ENCODE measurements at places on chromosomes 2 and 18.

- no peak for DNase-seq
These were observed 244.7 kb upstream of the MMADHC start for GRCh38 chr2:149832324-149832723.

GRCh38 chr2:229852565-229852964, 69.2 kb downstream of the TRIP12 start:
- peak; percentile 47 for DNase-seq

DNA sequence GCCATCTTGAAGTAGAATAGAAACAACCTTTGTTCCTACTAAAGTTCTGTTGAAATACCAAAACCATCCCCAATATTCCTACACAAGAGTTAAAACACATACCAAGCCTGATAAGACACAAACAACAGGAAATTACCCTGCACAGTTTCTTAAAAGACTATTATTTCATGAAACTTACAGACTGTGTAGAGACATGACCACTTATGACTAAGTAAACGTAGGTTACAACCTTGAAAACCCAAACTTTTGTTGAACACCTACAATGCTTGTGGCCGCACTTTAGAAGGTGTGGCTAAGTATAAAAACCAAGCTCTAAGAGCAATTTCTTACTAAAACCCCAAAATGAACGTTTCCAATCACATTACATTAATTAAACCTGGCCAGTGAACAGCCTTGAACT, 2.0 kb downstream of the SMAD2 start:
- no peak for DNase-seq

GRCh38 chr2:127490283-127490682, 36.0 kb downstream of the IWS1 start:
- no peak for DNase-seq

- no peak for DNase-seq
These were observed 125.3 kb upstream of the ZEB2 start for GRCh38 chr2:144645083-144645778.

DNA sequence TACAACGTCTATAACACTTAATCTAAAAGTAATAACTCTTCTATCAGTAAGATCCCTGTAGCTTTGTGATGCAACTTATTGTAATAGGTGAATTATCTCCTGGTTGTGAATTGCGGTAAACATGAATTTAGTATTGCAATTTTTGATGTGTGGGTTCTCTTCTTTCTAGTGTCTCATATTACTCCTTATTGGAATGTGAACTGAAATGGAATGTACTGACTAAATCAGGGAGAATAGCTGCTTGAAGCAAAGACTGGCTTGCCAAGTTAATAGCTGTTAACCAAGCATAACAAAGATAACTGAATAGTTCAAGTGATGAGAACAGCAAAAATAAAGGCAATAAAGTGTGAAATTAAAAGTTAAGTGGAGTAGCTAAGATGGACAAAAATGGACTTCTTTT, 60.5 kb upstream of the TFPI start:
- DNase-seq, result no peak

DNA sequence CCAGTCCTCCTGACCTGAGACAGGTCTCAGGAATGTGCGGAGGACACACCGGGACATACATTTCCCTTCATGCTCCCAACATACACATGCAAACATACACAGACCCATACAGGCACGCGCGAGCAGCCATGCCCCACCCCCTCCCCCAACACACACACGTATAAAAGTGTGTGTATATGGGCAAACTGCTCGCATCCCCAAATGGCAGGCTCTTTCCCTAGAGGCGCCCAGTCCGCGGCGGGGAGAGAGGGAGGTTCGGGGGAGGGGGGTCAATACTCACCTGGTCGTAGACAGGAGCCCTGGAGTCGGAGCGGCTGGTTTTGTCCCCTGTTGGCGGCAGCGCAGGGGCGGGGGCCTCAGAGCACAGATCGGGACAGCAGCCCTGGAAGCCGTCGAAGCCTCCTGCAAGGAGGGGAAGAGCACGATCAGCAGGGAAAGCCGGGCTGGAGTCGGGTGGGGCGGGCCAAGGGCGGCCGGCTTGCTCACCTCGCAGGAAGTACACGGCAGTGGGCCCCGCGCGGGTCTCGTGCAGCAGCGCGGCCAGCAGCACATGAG, 682 bp downstream of the DUSP2 start:
- DNase-seq, result peak; percentile 68

DNA sequence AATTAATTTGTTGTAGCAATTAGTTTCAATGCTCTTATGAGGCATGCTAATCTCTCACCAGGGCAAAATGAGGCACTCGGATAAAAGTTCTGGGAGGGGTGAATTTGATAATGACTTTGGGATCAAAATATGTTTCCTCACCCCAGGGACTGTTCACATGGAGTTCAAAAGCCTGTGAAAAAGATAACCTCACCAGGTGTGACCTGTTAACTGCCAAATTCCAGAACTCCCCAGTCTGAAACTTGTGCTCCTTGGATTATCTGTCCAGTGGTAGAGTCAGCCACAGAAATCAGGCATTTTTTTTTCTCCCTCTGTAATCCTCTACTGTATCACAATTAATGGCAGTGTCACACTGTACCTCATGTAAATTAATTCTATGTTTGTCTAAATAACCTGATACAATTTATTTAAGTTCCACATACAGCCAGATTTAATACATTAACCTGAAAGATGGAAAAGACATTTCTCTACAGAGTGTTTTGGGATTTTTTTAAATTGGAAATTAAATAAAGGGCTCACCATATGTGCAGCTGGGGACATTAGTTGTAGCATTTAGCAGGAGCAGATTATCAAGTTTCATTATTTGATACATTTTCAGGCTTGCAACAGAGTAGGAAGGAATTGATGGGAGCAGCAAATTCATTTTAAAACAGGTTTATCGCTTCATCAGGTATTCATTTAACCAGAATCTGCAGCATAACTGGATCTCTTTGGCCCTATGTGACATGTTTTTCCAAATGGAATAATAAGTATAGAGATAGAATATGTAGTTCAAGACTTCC, 191.2 kb downstream of the VWC2L start:
- no peak for DNase-seq

GRCh38 chr2:31260870-31261269, 26.9 kb downstream of the EHD3 start:
- DNase-seq, result no peak

- peak; percentile 32 for DNase-seq
These were observed 276.9 kb upstream of the ERBB4 start for GRCh38 chr2:212815453-212815852.

GRCh38 chr18:26719896-26720295, 145.6 kb downstream of the AQP4 start:
- DNase-seq, result no peak

- DNase-seq, result no peak
These were observed 7.5 kb downstream of the TGFBRAP1 start for GRCh38 chr2:105321875-105322646.

DNA sequence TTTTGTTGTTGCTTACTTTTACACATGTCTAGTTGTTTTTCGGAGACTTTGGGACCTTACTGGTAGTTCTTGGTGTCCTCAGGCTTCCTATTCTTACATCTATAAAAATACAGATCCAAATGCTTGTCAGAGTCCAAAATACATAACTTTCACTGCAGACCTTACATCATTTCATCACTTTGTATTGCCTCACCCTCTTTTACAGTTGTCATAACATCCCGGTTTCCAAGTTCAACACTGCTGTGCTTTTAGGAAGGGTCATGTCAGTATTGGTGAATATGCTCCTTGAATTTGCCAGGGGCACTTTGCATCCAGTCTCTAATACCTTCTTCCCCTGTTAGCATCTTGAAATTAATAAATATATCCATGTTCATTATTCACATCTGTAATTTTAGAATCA, 518.2 kb upstream of the RAB12 start:
- DNase-seq, result no peak

GRCh38 chr2:12948231-12948960, 231.7 kb downstream of the TRIB2 start:
- DNase-seq, result no peak

GRCh38 chr2:10136101-10136934, 13.8 kb downstream of the RRM2 start:
- DNase-seq, result peak; percentile 47

GRCh38 chr2:160336635-160337034, 136.6 kb upstream of the ITGB6 start:
- no peak for DNase-seq

- no peak for DNase-seq
These were observed 203.9 kb downstream of the NBAS start for GRCh38 chr2:15357186-15357585.

DNA sequence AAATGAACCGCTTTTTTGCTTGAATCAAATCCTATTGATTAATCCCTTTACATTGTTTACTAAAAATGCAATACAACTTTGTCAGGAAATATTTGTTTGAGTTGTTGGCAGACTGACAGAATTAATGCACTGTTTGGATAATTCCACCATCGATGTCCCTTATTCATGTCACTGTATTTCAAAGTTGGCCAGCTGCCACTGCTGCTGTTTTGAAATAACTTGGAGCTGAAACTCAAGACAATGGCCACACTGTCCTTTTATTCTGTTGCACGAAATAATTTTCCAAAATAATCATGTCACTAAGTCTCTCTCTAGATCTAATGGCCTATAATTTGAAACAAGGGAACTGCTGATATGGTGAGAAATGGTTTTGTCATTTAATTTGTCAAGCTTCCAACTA, 55.2 kb upstream of the PAX3 start:
- DNase-seq, result no peak

DNA sequence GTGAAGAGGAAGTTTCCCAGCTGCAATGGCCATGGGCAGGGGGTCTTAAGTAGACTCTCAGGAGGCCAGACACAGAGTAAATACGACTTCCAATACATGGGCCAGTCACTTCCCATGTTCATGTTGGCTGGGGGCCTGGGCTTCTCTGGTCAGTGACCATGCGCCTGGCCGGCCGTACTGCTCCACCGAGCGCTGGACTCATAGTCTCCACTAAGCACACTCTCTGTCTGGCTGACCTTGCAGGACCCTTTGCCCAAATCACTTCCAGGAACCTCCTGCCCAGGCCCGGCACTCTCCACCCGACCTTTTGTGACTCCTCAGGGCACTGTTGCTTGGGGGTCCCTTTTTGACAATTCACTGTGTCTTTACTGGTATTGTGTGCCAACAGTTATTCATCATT, 69.3 kb downstream of the SOWAHC start:
- no peak for DNase-seq

- no peak for DNase-seq
These were observed 133.6 kb downstream of the SP3 start for GRCh38 chr2:173831312-173832229.

DNA sequence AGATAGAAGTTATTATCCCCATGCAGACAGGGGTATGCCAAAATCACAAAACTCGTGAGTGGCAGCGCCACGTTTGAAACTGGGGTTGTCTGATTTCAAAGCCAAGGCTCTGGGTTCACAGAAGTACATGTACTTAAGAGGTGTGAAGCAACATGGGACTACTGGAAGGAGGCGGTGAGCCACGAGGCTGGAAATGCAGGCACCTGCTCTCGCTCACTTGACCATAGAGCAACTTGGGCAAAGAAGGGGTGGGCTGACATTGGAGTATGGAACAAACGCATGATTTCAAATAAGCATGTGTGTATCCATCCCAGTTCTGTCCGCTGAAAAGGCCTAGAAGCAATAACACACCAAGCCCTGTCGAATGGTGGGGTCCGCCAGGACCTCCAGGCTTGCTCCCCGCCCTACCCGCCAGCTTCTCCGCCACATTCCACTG, 593 bp upstream of the ACTR2 start:
- no peak for DNase-seq

DNA sequence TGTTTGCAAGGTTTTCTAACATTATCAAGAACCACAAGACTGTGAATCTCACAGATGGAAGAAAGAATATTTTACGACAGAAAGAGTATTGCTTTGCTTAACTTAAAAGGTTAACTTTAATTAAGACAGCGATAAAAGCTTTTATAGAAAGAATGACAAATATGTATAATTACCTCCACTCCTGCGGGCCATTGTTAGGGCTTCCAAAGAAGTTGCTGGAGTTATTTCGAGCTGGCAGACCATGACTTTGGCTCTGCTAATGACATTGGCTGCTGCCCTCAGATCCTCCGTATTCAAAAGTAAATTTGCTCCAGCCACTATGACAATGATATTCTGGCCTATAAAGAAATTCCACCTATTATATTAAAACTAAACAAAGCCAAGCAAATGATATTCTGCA, 47.3 kb downstream of the RBKS start:
- DNase-seq, result no peak

- no peak for DNase-seq
These were observed 503.4 kb upstream of the VRK2 start for GRCh38 chr2:57543211-57543610.

- no peak for DNase-seq
These were observed 154.9 kb downstream of the CSRNP3 start for GRCh38 chr2:165624470-165624800.

DNA sequence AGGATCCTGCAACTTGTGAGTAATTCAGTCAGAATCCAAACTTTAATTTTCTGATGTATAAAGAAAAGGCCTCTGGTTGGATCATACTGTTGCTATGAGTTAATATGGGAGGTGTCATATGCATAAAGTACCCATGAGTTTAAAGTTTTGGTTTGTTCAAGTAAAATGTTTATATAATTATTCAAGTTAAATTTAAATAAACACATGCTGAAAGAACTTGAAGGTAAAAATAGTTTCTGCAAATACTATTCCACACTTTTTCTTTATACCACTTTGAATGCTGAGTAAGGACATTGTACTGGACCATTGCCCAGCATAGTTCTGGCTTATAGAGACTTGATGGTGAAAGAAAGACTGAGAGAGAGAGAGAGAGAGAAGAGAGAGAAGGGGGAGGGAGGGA, 30.7 kb downstream of the PKP4 start:
- no peak for DNase-seq

DNA sequence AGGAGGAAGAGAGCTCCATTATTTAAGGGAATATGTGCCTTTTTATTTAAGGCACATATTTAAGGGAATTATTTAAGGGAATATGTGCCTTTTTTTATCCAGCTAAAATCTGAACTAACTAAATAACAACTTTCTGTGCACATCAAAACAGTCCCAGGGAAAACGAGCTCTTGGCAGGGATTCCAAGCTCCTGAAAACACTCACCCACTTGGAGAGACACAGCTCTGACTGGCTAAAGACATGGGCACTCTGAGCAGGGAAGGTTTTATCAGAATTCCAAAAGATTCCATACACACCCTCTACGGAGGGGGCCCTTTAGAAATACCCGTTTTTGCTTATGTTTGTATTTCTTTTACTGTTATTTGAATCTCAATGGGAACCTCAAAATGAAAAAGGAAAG, 181.0 kb downstream of the ZNF516 start:
- no peak for DNase-seq

DNA sequence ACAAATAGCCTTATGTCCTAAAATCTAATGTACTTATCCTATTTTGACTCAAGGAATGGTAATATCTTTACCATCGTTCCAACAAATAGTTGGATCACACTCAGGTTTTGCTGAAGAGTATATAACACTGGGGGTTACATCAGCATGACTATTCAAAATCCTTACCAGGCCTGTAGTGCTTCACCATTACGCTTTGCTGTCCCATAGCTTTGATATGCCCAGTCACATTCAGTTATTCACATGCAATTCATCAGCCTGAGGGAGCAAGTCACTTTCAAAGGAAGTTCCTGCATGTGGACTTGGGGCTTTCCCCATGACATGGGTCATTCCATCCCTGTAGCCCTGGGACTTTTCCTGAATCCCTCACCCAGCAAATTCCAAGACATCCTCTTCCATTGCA, 39.6 kb downstream of the FTCDNL1 start:
- no peak for DNase-seq

Data from stimulated activated CD8-positive, alpha-beta memory T cell treated with anti-CD3 and anti-CD28 coated beads, Interleukin-4, amount 100 ng/mL, for 48 hours (primary cell).